ENCODE measurements at places on chromosomes 4 and X. TPM values are rescaled to one million over a fixed set of nuclear protein-coding genes. Genes with fewer than 3 reads are reported as not detected.
A peak's percentile ranks its signal among the peaks of the same experiment; 100 is the strongest.

The TCEAL8 gene
- total RNA-seq = 76.1 TPM

The NWD2 gene
- total RNA-seq = not detected

The OPN1LW gene
- total RNA-seq = not detected

The STBD1 gene
- 10.6 TPM for total RNA-seq

The CXCL11 gene
- not detected for total RNA-seq

- H3K4me1 ChIP-seq = no peaks in the 10 kb centered on the region
- no peak overlapping the region for H3K27ac ChIP-seq
- DNase-seq = no peak
- no peak overlapping the region for H3K4me3 ChIP-seq
- no peaks in the 10 kb centered on the region for H3K36me3 ChIP-seq
Observed at GRCh38 chrX:30824275-30824674, 64.8 kb downstream of the TAB3 start.

GRCh38 chr4:888029-888428, 44.1 kb downstream of the GAK start:
- no peak overlapping the region for H3K4me3 ChIP-seq
- H3K4me1 ChIP-seq = no peaks in the 10 kb centered on the region
- no peak for DNase-seq
- no peak overlapping the region for H3K27ac ChIP-seq
- no peaks in the 10 kb centered on the region for H3K27me3 ChIP-seq
- no peaks in the 10 kb centered on the region for H3K36me3 ChIP-seq

DNA sequence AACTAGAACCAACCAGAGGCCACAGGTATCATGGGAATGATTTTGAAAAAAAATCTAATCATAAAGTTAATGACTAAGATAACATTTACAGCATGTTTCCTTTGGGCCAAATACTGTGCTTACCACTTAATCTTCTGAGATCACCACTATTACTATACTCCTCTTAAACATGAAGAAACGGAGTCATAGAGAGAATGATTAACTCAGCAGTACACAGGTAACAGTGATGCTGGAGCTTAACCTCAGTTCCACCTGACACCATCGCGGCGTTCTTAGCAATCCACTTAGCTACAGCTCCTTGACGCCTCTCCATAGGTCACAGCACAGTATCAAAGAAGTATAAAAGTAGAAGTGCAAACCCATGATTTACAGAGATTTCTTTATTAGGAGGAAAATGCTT, 592.6 kb upstream of the SLIT2 start:
- H3K4me1 ChIP-seq = no peaks in the 10 kb centered on the region
- no peaks in the 10 kb centered on the region for H3K36me3 ChIP-seq
- H3K27ac ChIP-seq = no peak overlapping the region
- H3K4me3 ChIP-seq = no peak overlapping the region
- H3K27me3 ChIP-seq = no peaks in the 10 kb centered on the region

DNA sequence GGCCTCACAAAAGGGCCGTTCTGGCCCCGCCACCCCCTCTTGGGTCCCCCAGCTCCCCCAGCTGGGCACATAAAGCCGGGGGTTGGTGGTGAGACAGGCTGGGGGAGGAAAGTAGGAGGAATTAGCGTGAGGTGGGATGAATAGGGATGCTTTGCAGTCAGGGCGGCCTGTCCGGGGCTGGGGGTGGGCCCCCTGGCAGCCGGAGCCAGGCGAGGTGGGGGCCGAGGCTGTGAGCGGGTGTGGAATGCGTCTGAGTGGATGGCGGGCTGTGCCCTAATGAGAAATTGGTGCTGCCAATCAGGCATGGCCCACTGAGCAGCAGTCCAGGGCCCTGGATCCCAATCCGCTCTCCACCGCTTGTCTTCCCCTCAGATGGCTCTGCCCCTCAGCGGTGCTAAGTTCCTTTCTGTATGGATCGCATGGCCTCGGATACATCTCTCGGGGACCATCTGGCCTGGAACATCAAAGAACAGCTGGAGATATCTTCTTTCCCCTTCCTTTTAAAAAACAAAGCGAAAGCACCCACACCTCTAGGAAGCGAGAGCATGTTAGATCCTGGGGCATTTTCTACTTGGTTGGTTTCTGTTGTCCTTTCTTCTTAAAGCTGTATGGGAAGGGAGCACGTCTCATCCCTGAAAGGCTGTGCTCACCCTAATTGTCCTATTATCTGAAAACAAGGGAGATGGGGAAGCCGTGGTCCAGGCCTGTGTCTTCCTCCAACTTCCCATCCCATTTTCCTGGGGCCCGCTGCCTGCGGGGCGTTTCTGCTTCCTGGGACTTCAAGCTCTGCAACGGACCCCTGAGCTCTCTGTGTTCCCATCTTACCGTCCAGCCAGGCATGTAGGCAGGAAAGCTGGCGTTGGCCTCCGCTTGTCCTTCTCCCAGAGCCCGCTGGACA, 106.9 kb downstream of the SORCS2 start:
- H3K27ac ChIP-seq = no peak overlapping the region
- no peak for DNase-seq
- no peaks in the 10 kb centered on the region for H3K36me3 ChIP-seq
- no peak overlapping the region for H3K4me3 ChIP-seq

DNA sequence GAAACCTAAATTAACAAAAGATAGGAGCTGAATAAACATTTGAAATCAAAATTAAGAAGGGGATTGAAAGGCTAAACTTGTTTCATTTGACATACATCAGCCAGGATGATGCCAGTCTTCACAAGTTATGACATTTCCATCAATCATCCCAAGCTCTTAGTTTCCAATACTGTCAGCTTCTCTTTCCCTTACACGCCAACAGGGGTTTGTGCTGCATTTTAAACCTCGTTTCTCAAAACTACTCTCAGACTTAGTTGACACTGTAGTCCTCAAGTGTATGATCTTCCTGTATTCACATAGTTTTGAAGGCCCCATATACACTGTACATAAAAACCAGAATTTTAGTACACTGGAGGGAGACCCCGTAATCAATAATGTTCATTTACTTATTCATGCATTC, 840 bp upstream of the P2RY10 start:
- no peak overlapping the region for H3K27ac ChIP-seq
- DNase-seq = no peak
- H3K27me3 ChIP-seq = no peaks in the 10 kb centered on the region
- no peaks in the 10 kb centered on the region for H3K4me1 ChIP-seq
- H3K4me3 ChIP-seq = no peak overlapping the region
- H3K36me3 ChIP-seq = no peaks in the 10 kb centered on the region

GRCh38 chrX:109485470-109486340, 3.8 kb upstream of the GUCY2F start:
- DNase-seq = peak; percentile 49
- H3K4me3 ChIP-seq = no peak overlapping the region
- H3K27ac ChIP-seq = no peak overlapping the region

DNA sequence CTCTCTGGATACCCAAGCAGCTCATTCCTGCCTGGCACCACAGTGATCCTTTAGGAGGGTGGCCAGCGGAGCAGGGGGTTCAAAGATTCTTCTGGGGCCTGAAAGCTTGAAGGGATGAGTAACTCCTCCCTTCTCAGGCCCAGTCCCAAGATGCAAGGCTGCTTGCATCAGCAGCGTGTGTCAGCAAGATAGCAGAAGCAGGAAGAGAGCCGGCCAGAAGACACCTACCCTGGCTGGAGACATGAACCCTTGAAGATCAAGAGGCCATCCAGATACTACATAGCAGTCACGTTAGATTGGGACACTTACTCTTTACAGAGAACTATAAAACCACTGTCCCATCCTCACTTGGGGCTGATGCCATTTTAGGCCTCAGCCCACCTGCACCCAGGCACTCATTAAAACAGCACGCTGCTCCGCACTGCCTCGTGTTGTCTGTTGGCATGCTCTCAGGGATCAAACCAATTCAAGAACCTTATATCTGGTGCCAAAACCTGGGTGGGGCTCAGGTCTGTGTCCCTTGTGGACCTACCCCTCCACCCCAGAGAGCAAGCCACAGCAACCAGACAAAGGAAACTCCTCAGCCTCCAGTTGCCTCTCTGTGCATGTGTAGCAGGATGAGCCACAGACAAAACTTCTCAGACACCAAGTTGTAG, 6.5 kb downstream of the UGT2B17 start:
- no peaks in the 10 kb centered on the region for H3K36me3 ChIP-seq
- no peak overlapping the region for H3K4me3 ChIP-seq
- DNase-seq = no peak

DNA sequence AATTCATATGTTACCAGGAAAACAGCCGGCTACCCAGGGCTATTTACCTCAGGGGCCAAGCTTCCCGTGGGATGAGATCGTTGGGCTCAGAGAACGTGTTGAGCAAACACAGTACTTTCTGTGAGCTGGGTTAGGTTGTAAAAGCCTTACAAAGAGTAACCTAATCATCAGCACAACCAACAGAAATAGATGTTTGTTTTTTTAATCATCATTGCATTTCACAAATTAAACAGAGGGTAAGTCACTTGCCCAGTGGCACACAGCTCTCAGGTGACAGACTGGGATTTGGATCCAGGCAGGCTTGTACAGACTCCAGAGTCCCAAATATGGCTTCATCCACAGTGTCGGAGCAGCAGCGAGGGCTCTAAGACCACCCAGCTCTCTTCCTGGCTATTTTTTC, 20.1 kb downstream of the SPON2 start:
- H3K27ac ChIP-seq = no peak overlapping the region
- no peak overlapping the region for H3K4me3 ChIP-seq
- no peaks in the 10 kb centered on the region for H3K36me3 ChIP-seq
- H3K4me1 ChIP-seq = no peaks in the 10 kb centered on the region

DNA sequence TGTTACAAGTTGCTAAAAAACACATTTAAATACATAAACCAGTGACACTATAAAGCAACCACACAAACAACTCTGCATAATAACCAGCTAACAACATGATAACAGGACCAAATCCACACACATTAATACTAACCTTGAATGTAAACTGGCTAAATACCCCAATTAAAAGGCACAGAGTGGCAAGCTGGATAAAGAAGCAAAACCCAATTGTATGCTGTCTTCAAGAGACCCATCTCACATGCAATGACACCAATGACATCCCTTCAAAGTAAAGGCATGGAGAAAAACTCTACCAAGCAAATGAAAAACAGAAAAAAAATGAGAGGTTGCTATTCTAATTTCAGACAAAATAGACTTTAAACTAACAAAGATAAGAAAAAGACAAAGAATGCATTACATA, 34.4 kb upstream of the USP46 start:
- H3K27me3 ChIP-seq = no peaks in the 10 kb centered on the region
- DNase-seq = no peak
- no peak overlapping the region for H3K27ac ChIP-seq
- H3K4me3 ChIP-seq = no peak overlapping the region
- H3K4me1 ChIP-seq = peaks cover 4% of the 10 kb centered on the region

DNA sequence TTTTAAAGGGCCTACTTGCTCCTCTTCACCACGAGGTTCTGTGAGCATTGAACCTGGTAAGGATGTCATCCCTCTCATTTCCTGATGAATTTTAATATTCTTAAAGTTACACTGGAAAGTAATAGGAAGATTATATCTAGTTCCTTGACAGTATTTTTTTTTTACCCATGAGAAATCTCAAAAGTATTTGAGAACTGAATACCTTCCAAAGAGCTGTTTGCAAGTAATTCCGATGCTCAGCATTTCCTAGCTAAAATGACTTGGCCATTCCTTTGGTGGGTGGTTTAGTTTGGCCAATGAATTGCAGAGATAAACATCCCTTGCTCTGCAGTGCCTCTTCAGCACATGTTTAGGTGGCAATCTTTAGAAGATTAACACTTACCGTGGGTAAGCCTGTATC, 110.2 kb upstream of the WDR1 start:
- no peaks in the 10 kb centered on the region for H3K27me3 ChIP-seq
- no peak overlapping the region for H3K4me3 ChIP-seq
- H3K4me1 ChIP-seq = no peaks in the 10 kb centered on the region
- no peak overlapping the region for H3K27ac ChIP-seq
- DNase-seq = no peak

Measured in SJSA1 (cell line).